Foreskin keratinocyte (primary cell): ENCODE measurements at places on chromosomes 1 and 21.

DNA sequence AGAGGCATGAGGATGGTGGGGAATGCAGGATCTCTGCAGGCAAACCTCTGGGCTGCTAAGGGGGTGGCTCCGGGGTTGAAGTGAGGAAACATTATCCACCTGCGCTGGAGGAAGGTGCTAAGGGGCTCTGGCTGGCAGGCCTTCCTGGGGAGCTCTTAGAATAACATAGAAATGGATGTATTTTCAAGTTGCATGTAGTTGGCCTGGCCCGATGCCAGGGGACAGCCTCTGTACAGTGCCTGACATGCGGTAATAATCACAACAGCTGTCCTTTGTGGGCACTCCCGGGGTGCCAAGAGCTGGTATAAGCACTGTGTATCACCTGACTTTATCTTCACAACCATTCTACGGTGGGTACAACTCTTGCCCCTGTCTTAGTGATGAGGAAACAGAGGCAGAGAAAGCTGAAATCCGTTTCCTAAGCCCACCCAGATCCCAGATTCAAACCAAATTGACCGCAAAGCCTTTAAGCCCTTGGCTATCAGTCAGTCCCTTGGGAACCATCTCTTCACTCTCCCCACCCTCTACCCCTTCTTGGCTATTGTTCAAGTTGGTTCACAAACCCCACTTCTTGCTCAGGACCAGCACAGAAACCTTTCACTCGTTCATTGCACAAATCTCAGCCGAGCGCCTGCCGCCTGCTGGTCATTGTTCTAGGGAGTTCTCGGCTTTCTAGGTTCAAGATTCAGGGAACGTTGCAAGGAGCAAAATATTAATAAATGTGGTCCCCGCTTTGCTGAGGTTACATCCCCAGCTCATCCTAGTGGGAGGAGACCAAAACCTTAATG lies 30.9 kb downstream of the PADI4 start:
- no peak for DNase-seq

DNA sequence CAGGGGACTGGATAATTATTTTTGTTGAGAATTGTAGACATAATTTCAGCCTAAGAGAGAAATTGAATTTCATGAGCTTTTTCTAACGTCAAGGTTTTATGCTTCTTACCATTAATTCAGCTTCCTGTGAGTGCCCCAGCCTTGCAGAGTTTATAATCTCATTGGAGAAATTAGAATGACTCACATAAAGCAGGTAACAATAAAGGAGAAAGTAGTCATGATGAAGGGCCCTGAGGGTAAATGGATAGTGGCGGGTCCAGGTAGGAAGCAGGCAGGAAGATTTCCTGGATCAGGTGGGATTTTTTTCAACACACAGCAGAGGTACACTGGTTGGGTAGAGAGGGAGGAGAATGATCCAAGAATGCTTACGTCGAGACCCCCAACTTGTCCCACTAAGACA lies 311.4 kb downstream of the BARHL2 start:
- peak; percentile 69 for DNase-seq

- no peak for DNase-seq
These were observed 25.0 kb upstream of the LRRC38 start for GRCh38 chr1:13538832-13539231.

DNA sequence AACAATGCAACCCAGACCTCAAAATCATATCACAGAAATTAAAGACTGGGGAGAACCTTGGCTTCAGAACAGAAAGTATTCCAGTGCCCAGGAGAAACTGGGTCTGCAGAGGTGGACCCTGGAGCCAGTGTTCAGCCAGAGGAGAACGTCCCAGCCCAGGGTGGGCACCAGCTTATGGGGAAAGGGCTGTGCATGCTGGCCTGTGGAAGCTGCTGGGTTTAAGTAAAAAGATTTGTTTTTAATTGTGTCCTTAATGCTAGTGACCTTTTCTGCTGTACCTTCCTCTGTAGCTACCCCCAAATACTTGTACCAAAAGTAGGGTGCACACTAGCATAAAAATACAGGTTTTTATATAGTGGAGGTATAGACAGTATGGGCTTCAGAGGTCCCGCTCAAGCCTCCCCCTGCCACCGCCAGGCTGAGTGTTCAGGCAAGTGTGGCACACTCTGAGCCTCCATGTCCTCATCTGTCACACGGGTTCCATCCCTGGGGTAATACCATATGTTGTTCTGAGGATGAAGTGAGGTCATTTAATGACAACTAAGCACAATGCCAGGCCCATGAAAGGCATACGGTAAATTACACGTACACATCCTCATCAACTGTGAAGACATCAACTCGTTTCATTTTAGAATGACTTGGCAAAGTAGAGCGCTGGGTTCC lies 47.0 kb downstream of the SLC37A1 start:
- DNase-seq = no peak

GRCh38 chr1:209648931-209649776 lies 3.1 kb downstream of the LAMB3 start:
- DNase-seq = no peak

DNA sequence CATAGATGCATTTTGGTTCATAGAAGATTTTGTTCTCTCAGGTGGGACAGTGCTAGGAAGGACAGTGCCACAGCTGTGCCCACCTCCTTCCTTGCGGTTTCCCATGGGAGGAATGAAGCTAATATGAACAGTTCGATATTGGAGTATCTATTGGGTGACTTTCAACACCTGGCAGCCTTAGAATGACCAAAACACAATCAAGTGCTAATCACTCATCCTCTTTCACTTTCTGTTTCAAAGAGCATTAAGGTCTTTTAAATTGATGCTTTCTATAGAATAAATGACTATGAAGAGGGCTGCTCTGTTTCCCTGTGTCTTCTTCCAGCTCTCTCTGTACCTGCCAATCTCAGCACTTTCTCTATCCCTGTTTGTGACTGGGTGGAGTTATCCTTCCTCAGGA lies 784.0 kb downstream of the MRPL39 start:
- no peak for DNase-seq

- no peak for DNase-seq
These were observed 29.2 kb downstream of the NID1 start for GRCh38 chr1:236035681-236036101.

DNA sequence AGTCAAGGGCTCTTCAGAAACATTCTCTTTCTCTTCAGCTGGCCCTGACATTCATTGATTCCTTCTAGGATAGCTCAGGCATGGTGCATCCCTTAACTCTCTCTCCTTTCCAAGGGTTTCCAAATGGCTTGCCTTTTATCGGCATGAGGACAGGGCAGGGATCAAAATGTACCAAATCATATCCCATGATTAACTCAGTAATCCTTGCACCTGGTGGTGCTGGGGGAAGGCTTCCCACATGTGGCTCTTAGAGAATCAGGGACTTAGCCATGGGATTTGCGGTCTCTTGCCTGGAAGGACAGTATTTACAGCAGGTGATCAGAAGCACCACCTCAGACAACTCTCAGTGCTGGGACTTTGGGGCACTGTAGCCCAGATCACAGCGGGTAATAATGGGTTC lies 46.2 kb upstream of the EDEM3 start:
- DNase-seq = no peak

GRCh38 chr1:99279525-99279924 lies 15.2 kb downstream of the PLPPR4 start:
- no peak for DNase-seq

GRCh38 chr1:182056601-182057366 lies 4.7 kb downstream of the ZNF648 start:
- DNase-seq = no peak

GRCh38 chr1:21906173-21907078 lies 30.7 kb downstream of the HSPG2 start:
- DNase-seq = no peak

DNA sequence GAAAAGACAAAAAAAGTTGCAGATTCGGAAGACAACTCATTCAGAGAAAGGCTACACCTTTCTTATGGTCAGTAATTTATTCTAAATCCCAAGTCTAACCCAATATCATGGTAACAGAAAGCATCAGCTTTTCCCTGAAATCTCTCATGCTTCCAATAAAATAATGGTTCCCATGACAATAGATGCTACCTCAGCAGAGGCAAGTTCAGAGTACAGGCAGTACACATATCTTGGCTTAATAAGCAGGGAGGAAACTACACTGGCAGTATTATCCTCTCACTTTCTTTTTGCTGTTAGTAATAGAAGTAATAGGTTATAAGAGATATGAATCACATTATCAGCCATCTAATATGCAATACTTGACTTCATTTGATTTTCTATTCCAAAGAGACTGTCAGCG lies 137.1 kb downstream of the DPYD start:
- no peak for DNase-seq

- no peak for DNase-seq
These were observed 138.8 kb downstream of the HHAT start for GRCh38 chr1:210467440-210468043.

DNA sequence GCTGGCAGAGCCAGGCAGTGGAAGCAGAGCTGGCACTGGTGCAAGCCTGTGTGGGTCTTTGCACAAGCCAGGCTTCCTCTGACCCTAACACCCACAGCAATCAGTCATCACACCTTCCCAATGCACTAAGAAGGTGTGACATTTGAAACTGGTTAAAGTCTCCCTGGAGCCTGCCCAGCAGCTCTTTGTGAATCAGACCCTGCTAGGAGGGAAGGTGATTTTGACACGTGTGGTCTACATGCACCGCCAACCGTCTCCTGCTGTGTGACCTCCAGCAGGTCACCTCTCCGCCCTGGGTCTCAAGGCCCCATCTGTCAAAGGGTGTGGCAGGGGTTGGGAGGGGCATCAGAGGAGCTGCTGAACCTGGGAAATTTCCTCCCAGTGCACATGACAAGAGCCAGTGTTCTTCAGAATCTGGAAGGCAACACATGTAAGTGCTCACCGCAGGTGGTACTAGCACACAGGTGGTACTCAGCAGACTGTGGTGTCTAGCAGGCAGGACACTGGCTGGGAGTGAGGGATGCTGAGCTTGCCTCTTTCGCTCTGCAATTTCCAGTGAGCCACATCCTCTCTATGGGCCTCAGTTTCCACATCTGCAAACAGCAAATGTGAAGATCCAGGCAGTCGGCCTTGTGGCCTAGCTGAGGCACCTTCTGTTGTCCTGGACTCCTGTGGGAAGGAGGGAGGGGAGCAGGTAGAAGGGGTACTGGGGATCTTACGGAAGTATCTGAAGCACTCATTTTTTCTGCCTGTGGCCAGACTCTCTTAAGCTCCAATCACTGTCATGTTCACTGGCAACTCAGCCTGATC lies 123.2 kb downstream of the DMRTB1 start:
- DNase-seq = no peak

DNA sequence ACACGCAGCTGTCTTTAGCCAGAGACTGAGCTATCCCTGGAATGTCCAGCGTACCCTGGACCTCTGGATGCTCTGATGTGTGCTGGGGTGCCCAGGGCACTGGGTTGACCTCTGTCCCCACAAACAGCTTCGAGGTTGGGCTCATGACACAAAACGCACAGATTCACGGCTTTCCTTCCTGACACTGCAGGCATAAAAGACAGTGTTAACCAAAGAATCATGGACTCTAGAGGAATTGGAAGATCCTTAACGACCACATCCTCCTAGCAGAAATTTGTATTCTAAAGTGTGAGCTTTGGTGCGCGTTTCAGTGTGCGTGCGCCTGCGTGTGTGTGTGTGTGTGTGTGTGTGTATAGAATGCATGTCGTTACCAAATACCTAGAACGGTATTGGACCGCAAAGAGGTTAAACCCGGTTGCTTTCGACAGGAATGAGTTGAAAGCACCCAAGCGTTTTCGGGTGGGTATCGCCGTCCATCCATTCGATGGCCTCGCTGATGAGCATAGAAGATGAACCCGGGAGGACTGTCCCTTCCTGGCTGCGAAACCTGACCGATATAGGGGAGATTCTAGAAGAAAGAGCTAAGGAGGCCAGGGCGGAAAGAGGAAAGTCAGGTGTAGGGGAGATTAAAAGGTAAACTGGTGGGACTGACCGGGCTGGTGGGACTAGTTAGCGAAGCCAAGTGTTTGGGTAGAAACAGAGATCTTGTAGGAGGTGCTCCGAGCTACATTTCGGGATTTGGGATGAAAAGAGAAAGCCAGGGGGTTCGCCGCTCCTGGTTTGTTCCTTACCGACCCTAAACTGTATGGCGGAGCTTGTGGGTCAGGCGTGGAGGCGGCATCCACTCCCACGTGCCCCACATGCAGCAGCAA lies 6.8 kb upstream of the LHX9 start:
- no peak for DNase-seq

DNA sequence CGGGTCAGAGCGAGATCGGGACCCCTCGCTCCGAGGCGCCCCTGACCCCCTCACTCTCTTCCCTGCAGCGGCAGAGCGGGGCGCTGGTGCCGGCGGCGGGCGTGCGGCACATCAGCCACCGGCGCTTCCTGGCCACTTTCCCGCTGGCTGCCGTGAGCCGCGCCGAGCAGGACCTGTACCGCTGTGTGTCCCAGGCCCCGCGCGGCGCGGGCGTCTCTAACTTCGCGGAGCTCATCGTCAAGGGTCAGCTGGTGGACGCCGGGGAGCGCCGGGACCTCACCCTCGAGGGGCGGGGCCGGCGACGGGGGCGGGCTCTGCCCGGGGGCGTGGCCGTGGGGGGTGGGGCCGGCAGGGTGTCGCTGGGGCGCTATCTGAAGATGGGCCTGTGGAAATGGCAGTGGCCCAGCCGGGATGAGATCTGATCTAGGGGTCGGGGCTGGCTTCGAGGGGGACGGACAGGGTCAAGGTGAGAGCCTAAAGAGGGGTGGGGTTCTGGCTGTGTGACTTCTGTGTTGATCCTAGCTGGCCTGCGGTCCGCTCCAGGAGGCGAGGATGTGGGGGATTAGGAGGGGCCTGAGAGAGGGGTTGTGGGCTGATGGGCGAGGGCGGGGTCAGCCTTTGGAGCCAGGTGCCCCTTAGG lies 23.6 kb downstream of the PTPRU start:
- DNase-seq = no peak

GRCh38 chr1:206839857-206840256 lies 25.6 kb upstream of the IL20 start:
- DNase-seq = peak; percentile 39

DNA sequence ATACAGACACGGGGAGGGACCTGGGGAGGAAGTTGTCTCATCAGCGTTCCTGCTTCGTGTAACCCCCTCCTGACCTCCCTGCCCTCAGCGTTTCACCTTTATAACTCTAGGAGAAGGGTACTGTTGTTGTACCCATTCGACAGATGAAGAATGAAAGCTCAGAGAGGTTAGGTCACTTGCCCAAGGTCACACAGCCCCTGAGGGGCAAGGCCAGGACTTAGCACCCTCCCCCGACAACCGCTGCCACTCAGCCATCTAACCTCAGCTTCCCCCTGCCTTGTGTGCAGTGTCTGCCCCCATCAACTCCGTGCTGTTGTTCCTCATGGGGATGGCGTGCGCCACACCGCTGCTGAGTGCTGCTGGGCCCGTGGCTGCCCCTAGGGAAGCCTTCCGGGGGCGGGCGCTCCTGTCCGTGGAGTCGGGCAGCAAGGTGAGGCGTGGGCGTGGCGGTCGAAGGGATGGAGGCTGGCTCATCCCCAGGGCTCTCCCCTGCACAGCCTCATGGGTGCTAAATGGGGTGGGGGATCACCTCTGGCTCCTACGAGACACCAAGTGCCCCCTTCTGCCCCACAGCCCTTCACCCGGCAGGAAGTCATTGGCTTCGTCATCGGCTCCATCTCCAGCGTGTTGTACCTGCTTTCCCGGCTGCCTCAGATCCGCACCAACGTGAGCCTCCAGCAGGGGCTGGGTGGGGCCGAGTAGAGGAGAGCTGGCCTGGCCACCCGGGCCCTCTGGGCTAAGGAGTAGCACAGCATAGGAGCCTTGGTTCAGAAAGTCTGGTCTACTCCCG lies 14.0 kb downstream of the SLC66A1 start:
- no peak for DNase-seq

- DNase-seq = no peak
These were observed 2.5 kb upstream of the GJC2 start for GRCh38 chr1:228147151-228147693.
